ENCODE measurements at places on chromosomes 1 and 21.
A peak's percentile ranks its signal among the peaks of the same experiment; 100 is the strongest.

DNA sequence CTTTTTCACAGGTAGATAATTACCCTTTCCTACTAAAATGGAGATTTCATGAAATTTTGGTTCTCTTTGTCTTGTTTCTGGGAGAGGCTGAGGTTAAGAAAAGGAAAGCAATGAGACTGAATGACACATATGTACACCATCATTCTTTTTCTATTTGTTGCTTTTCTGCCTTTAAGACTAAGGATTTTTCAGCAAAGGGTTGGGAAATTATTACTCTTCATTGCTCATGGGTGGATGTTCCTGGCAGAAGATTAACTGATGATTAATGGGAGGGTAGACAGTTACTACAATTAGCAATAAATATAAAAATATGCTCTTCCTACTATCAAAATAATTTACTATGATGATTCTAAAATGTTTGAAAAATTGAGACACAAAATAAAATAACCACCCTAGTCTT, 316.5 kb upstream of the USP24 start:
- DNase-seq: no peak

- no peak for DNase-seq
These were observed 55.4 kb downstream of the SPEN start for GRCh38 chr1:15902882-15903281.

- DNase-seq: no peak
These were observed 19.6 kb upstream of the IFFO2 start for GRCh38 chr1:18976096-18976495.

- DNase-seq: no peak
These were observed 40.6 kb upstream of the MARK1 start for GRCh38 chr1:220487297-220487820.

DNA sequence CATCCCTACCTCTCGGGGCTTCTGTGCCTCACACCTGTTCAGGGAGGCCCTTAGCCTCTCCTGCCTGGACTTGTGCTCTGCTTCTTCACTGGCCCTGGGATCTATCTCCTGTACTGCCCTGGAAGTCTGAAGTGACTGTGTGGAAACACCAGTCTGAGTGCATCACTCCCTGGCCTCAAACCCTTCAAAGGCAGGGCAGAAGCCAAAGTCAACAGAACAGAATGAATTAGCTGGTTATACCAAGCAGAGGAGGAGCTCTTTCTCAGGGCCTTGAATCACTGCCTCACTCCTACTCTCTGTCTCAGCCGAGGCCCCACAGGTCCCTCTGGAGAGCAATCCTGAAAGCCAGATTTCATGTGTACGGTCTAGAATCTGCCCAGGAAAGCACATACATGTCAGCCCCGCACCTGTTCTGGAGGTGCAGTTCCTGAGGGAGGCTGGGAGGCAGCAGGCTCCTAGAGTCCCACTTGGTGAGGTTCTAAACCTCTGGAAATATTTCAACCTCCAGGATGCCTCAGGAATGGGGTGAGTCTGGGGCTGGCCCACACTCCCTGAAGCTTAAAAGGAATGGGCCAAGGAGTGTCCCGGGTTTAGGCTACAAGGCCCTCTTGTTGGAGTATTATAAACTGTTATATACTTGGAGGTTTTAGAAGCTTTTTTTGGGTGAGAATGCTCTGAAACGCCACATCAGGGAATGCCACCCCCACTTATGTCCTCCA, 98.3 kb downstream of the ABCA4 start:
- peak; percentile 91 for DNase-seq

DNA sequence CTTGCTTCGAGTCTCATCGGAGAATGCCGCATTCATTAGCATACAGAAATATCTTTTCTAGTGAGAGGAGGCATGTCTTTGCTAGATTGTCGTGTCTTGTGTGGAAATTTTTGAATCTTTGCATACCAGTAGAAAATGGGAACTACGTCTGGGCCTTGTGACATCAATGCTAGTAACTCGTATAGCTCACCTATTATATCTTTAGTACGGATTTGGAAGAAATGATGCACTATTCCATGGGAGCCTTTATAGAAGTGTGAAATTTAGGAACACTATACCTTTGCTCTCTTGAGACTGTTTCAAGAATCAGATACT, 835 bp downstream of the UHMK1 start:
- DNase-seq: no peak

GRCh38 chr1:54543729-54544496, 4.1 kb upstream of the ACOT11 start:
- DNase-seq: no peak

DNA sequence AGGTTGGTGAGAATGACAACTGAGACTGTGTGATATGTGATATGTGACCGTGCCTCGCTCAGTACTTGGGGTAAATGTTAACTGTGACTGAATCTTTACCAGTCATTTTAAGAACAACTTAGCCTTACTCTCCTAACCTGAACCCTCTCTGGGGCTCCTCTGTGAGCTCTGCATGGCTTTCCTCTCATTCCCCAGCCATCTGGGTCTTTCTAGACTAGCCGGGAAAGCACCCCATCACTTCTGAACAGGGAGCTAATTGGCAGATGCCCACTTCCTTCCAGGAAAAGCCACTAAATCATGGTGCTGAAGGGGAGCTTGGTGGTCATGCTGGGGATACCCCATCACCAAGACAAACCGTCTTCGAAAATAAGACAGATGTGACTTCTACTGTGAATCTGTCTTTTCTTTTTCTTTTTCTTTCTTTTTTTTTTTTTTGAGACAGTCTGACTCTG, 16.5 kb upstream of the FOXO6 start:
- DNase-seq: no peak

DNA sequence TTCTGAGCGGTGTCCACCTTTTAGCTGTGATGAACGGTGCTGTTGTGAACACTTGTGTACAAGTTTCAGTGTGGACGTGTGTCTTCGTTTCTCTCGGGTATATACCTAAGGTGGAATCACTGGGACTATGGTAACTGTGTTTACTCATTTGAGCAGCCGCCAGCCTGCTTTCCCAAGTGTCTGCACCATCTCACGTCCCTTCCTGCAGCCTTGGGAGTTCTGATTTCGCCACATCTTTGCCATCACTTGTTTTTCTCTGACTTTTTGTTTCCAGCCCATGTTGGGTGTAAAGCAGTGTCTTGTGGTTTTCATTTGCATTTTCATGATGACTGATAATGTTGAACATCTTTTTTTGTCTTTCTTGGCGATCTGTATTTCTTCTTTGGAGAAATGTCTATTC, 40.4 kb downstream of the COL18A1 start:
- no peak for DNase-seq

- no peak for DNase-seq
These were observed 50.0 kb upstream of the PRELP start for GRCh38 chr1:203425663-203425975.

- no peak for DNase-seq
These were observed 594.6 kb downstream of the PTPRU start for GRCh38 chr1:29830916-29831315.

GRCh38 chr1:228109073-228109961, at the start of gene MRPL55:
Gene MRPL55 (minus strand): TSS chr1:228109299. CDS start chr1:228108260, 1,039 bp downstream.
- DNase-seq: peak; percentile 95

DNA sequence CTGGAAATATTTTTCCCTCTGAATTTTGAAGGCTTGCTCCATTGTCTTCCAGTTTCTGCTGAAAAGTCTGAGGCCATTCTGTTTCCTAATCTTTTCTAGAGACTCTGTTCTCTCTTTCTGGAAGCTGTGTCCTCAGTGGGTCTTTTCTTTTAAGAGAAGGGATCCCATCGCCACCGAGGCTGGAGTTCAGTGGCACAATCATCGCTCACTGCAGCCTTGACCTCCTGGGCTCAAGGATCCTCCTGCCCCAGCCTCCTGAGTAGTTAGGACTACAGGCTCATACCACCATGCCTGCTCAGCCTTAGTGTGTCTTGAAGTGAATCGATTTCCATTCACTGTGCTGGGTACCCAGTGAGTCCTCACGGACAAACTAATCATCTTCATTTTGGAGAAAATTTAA, 9.6 kb upstream of the LRP8 start:
- no peak for DNase-seq

DNA sequence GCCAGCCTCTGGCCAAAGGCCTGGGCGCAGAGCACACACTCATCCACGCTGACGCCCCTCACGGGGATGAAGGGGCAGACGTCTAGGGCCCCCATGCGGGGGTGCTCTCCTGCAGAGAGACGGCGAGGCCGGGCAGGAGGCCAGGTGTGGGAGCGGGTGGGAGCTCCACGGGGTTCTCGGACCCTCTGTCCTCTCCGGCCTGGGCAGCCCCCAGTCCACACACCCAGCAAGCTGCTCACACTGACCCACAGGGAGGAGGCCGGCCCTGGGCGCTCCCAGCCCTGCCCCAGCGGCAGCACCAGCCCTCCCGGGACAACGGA, 2.5 kb downstream of the FTCD start:
- DNase-seq: no peak

GRCh38 chr1:92476071-92476631, 10.6 kb downstream of the GFI1 start:
- no peak for DNase-seq

DNA sequence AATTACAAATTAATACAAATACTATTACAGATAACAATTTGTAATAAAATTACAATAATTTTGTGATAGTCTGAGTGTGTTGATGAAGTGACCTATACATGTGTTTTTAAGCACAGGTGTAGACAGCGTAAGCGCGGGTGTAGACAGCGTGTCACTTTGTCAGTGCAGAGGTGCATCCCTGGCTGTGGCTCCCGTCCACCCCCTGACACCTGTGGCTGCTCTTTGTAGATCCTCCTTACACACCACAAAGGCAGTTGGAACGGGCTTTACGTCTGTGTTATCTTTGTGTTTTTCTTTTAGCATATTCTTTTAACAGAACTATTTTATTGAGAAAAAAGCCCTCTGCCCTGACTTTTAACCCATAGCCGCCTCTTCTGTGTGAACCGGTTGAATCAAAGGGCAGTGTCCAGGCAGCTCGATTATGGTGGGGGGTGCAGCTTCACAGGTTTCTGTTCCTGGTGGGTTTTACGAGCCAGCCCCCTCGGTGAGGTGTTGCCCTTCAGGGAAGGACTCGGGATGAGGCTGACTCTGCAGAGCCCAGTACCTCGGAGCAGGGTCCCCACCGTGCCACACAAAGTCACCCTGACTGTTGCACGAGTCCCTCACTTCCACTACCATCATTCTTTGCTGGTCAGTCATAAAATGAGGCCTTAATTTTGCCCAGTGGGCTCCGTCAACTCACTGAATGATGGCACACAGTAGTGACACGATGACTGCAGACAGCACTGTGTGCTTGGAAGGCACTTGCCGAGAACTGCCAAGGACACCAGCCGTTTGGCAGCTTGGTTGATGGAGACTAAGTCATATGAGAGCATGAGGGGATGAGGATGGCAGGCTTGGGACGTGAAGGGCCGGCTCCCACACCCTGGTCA, 86.4 kb upstream of the COL6A1 start:
- no peak for DNase-seq
